Fibroblast of the conjunctiva (primary cell): ENCODE measurements at places on chromosomes 4 and X.
A peak's percentile ranks its signal among the peaks of the same experiment; 100 is the strongest.

DNA sequence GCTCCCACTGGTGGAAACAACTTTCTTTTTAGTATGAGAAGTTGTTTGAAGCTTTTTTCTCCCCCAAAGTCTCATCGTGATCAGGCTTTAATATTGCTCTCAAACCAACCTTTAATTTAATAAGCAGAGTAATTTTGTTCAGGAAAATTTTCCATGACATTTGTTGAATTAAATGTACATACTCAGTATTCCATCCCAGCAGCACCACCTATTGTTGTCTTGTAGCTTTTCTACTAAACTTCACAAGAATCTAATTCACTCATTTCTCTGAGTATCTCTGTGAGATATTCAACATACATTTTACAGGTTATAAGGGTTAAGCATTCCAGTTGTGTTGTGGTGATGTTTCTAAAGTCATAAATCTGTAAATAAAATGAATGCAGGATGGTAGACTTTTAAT, 218.3 kb upstream of the HAND2 start:
- DNase-seq = no peak

GRCh38 chr4:115851918-115852766, 738.7 kb upstream of the NDST4 start:
- peak; percentile 16 for DNase-seq

GRCh38 chr4:145694929-145695328, 15.0 kb downstream of the C4orf51 start:
- DNase-seq = no peak

DNA sequence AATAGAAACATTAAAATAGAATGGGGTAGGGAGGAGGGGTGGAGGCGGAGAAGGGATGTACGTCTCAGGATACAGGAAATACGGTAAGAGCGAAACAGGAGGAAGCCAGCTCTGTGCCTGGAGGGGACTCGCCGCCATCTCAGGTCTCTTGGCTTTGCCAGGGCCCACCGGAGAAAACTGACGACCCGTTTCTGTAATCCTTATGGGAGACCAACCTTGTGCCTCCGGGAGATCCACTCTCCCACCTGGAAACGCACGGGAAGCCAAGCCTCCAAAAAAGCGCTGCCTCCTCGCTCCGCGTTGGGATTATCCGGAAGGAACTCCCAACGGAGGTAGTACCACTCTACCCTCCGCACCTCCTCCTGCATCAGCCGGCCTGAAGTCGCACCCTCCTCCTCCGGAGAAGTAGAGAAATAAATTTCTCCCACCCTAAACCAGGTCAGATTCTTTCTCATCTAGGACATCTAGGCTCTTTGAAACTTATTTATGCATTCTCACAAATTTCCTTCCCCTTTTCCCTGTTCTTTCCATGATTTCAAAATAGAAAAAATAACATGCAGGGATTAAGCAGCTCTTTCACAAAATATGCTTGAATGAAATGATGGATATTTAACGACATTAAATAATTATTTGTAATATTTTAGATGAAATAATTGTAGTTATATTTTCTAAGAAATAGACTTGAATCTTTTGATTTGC, at the start of gene NBDY:
Gene NBDY, plus strand, starts transcription at position 92 of the 699 bp plus-strand sequence. Its CDS starts 111 bp downstream, at position 203.
- DNase-seq = no peak

- DNase-seq = no peak
Measured at GRCh38 chr4:119244832-119245231, 32.3 kb downstream of the USP53 start.

- DNase-seq = no peak
Measured at GRCh38 chrX:110001740-110002299, 1.1 kb upstream of the TMEM164 start.

- no peak for DNase-seq
Measured at GRCh38 chr4:82721819-82722423, 76.7 kb downstream of the SCD5 start.

DNA sequence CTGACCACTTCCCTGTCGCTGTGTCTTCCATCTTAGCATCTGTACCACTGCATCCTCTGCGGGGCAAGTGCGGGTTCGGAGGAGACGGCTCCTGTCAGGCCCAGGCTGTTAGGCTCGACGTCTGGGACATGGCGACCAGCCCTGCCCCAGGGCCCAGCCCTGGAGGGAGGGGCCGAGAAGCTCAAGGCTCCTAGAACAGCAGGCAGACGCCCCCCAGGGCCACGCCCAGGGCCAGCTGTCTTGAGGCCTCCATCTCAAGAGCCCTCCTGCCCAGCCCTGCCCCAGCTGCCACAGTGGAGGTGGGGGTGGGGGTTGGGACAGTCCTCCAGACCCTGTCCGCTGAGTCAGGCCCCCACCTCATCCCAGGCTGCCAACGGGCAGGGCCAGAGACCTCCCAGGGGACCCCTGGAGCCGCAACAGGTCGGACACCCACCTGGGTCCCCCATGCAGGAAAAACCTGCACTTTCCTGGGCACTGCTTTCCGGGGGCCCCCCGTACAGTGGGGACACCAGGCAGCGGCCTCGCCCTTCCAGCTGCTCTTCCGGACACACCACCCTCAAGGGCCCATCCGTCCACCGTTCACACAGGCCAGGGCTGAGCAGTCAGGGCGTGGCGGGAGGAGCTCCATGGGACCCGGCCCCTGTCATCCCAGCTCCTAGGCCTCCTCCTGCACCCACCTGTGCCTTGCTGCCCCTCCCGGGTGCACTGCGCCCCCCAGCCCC, 83.1 kb downstream of the FAM53A start:
- no peak for DNase-seq

- DNase-seq = no peak
Measured at GRCh38 chr4:16537926-16538325, 311.7 kb upstream of the TAPT1 start.

DNA sequence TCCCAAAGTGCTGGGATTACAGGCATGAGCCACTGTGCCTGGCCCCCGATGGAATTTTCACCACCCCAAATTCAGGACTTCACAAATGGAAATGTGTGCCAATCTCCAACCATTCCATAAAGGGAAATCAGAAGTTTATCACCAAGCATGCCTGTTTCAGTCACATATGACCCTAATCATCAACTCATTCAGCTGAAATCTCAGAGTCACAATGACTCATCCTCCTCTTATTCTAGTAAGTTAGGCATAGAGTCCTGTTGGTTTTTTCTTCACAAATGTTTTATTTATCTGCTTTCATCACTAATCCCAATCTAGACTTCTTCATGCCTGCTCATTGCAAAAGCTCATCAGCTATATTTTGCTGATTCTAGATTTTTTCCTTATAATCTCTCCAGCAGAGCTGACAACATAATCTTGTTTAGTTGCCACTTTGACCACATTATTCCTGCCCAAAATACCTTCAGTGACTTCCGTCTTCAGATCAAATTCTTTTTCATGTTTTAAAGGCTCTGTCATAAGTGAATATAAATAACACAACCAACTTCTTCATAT, 83.3 kb downstream of the SLC7A11 start:
- peak; percentile 28 for DNase-seq

- no peak for DNase-seq
Measured at GRCh38 chr4:147042046-147042445, 96.4 kb upstream of the TTC29 start.

DNA sequence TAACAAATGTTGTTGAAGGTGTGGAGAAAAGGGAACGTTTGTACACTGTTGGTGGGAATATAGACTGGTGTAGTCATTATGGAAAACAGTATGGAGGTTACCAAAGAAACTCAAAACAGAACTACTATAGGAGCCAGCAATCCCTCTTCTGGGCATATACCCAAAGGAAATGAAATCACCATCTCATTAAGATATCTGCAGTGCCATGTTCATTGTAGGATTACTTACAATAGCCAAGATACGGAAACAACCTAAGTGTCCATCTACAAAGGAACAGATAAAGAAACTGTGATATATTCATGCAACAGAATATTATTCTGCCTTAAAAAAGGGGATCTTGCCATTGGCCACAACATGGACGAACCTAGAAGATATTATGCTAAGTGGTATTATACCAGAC, 22.2 kb downstream of the APBB2 start:
- DNase-seq = no peak

GRCh38 chrX:132033166-132033565, 10.1 kb downstream of the STK26 start:
- DNase-seq = no peak

DNA sequence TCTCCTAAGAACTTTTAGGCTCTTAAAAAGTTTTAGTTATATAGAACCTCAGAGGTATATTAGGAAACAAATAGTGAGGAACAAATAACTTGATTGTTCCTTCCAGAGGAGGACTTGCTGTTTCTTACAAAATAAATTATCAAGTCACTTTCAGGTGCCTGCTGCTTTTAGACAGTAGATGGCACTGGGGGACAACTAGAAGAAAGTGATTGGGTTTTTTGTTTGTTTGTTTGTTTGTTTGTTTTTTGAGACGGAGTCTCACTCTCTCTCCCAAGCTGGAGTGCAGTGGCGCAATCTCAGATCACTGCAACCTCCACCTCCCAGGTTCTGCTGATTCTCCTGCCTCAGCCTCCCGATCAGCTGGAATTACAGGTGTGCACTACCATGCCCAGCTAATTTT, 35.4 kb upstream of the CDKL5 start:
- DNase-seq = no peak

DNA sequence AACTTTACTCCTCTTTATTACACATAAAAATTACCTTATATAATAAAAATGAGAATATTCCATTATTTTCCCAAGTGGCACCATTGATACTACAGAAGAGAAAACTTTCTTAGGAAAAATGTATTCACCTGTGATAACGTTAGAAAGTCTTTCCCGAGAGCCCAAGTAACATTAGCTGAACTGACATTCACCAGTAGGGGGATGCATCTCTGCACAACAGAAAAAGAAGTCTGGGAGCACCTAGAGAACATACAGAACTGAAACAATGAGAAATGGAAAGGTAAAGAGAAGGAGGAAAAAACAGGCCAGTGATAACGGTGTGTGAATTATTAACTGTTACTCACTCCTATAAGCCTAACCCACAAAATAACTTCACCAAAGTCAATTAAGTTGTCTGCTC, 423.3 kb downstream of the CENPC start:
- no peak for DNase-seq

GRCh38 chrX:139734996-139735395, 27.0 kb upstream of the MCF2 start:
- no peak for DNase-seq

- no peak for DNase-seq
Measured at GRCh38 chr4:176377780-176378179, 58.0 kb downstream of the SPCS3 start.

DNA sequence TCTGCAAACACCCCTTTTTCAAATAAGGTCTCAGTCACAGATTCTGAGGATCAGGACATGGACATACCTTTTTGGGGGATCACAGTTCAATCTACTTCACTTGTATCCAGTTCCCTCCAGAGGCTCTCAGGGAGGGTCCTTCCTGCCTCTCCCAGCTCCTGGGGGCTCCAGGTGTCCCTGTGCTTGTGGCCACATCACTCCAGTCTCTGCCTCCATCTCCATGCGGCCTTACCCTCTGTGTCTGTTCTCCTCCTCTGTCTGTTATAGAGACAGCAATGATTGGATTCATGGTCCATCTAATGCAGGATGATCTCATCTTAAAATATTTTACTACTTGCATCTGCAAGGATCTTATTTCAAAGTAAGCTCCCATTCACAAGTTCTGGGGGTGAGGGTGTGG, 269.6 kb downstream of the ASMT start:
- DNase-seq = no peak

DNA sequence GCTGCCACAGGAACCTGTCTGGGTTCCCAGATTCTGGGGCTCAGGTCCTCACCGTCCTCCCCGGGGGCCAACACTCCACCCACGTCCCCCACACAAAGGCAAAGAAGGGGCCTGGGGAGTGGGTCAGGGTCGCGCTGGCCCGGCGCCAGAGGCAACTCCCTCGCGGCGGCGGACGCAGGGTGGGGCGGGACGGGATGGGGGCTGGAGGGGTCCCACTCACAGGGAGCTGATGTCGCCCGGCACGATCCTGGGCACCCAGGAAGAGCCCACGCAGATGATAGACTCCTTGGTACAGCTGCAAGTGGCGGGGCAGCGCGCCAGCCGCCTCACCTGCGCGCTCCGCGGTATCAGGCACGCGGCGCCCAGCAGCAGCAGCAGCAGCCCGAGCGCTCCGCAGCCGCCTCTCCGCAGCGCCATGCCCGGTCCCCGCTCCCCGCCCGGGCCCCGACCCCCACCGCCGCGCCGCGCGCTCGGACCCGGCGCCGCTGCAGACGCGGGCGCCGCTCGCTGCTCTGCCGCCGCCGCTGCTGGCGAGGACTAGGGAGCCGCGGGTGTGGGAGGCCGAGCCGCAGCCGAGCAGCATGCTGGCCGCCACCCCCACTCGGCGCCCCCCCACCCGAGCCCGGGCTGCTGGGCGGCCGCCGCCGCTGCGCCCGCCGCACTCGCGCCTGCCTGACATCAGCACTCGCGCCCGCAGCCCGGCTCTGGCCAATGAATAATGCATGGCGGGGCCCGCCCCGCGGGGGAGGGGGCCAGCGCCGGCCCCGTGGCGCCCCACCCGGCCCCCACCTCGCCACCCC, at the start of gene LGI2:
Gene LGI2, minus strand, starts transcription at position 670 of the 800 bp plus-strand sequence. Its CDS starts 253 bp downstream, at position 417.
- DNase-seq = no peak

DNA sequence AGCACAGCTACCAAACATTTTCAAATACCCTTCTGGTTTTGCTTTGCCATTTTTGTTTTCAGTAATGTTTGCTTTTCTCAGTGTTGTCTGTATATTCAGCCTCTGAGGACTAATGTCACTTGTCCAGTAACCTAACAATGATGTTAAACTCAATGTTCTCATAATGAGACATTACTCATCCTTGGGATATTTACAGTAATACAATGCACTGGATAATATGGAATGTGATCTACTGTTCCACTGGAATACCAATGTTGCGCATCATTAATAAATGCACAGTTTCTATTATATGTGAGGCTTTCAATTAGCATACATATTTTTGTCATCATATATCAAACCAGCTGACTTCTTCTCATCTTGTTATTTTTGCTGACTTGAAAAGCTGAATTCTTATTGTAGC, 259.1 kb downstream of the SH2D1A start:
- no peak for DNase-seq

DNA sequence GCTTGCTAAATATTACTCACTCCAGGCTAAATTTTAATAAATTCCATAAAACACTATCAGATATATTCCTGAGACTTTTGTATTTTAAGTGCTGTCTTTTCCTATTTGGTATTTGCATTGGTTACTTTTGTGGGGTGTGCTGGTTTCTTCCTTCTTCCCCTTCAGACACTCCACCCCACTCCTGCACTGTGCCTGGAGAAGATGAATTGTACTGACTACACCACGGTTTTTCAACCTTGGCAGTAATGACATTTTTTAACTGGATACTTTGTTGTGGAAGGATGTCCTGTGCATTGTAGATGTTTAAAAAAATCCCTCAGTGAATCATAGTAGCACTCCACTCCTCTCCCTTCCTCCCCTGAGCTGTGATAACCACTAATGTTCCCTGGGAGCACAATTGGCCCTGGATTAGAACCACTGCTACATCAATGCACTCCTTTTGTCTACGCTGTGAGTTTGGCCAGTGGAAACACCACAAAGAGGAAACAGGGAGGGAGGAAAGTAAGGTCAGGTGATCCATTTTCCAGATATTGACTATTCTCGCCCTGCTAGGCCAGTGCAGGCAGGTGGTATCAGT, 36.3 kb downstream of the SNCA start:
- no peak for DNase-seq

- DNase-seq = no peak
Measured at GRCh38 chrX:123361371-123361770, 177.3 kb downstream of the GRIA3 start.
